ENCODE measurements at places on chromosomes 12 and 14.
A peak's percentile ranks its signal among the peaks of the same experiment; 100 is the strongest.

DNA sequence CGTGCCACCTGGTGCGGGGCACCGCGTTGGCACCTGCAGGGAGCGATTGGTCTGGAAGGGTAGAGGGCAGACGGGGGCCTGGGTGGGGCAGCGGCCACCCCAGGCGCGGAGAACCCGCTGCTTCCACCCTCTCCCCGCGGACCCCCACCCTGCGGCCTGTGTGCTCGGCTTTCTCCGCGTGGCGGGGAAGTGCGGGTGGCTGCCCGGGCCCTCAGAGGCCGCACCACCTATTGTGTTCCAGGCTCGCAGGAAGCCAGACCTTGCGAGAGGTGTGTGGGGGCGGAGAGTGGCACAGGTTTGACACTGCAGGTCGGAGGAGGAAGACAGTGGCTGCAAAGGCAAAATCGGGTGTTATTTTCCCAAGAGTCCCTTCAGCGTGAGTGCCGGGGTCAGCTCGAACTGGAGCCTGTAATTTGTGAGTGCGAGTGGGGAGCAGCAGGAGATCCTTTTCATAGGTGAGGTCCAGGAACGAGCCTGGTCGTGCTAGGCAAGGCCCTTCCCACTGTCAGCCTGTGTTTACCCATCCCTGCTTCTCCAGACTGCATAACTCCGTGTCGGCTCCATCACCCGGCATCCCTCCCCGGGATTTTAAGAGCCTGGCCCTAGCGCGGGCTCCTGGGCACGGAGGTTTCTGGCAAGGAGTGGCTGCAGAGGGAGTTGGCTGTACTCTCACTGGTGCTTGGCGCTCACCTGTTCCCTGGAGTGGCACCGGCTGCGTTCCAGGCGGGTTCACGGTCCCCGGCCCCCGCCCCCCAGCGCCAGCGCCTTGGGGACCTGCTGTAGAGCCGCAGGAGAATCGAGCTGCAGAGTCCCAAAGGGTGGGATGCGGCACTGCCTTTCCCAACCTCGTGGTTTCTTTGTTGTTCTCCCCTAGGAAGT is 935 bp downstream of the TBC1D30 start:
- DNase-seq: no peak

DNA sequence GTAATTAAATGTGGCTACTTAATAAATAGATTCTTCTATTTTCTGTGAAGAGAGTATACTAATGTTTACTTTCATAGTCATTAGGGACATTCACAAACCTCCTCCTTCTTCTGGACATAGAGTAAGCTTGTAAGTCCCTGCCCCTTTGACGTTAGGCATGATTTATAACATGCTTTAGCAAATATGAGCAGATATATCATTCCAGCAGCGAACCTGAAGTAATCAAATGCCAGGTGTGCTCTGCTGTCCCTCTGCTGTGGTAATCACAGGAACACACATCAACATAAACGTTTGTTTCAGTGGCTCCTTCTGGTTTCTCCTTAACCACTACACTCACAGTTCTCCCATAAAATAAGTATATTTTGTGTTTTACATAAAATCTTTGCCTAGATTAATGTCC is 961.8 kb downstream of the FLRT2 start:
- no peak for DNase-seq

- no peak for DNase-seq
Measured at GRCh38 chr12:12683725-12684124, 12.3 kb downstream of the GPR19 start.

DNA sequence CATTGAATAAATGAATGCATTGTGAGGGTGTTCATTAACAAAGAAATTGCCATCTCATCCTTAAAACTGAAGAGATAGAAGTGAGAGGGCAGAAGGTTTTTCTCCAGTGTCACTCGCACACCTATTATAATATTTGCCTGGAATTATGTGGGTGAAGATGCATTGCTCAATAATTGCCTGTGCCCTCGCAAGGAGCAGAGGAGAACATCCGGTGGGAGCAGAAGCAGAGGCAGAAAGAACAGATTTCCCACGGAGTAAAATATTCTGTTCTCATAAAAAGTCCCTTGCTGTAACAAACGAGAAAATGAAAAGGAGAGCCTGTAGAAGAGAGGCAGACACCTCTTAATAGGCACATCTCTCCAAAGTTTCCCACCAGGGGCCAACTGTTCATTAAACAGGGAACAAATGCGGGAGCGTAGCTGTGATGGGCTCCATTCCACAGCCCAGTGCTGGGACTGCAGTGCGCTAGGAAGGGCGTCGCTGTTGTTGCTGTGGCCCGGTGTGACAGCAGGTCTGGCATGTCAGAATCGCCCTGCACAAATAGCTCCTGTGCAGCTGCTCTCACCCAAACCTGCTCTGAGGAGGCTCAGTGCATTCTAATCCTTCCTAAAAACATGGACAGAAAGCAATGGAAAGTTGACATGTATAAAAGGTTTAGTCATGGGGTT is 359.8 kb downstream of the APAF1 start:
- DNase-seq: no peak

DNA sequence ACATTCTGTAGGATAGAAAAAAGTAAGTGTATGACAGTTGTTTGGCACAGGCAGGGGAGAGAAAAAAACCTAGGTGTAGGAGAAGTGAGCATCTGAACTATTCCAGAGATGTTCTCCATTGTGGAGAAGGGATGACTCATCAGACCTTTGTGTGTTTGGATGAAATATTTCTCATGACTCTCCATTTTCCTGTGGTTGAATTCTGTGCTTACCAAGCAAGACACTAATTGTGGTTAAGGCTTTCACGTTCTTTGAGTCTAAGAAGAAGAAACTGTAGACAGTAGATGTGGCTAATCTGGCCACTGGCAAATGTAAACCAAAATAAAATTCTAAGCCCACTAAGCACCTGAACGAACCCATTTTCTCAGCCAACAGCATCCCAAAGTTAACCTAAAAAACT is 107.9 kb upstream of the GZMB start:
- no peak for DNase-seq

GRCh38 chr14:24058951-24059475 is 7.2 kb downstream of the CARMIL3 start:
- DNase-seq: no peak

DNA sequence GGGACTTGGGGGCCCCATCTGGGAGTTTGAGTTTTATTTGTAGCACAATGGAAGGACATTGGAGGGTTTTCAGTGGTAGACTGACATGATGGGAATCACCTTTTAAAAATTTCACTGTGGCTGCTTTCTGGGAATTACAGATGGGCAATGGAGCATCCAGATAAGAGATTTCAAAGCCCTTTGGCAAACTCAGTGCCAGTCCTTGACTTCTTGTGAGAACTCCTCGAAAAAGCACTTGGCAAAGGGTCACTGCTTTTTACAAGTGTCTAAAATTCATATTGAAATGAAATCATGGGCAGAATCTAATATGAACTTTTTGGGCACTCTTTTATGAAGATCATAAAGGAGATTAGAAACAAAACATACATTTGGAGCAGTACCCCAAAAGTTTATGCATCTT is 34.3 kb upstream of the IGF1 start:
- DNase-seq: no peak

DNA sequence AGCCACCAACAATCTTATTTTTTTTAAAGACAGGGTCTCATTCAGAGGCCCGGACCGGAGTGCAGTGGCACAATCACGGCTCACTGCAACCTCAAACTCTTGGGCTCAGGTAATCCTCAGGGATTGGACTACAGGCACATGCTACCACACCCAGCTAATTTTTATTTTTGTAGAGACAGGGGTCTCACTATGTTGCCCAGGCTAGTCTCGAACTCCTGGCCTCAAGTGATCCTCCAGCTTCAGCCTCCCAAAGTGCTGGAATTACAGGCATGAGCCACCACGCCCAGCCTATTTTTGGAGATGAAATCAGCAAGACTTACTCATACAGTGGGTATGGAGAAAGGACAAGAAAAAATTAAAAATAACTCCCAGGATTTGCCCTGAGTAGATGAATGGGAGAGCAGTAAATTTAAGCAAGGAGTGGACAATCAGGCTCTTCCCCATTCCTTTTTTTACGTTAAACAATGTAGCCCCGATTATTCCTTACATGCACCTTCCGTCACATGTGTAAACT is 13.2 kb downstream of the FMNL3 start:
- no peak for DNase-seq

- no peak for DNase-seq
Measured at GRCh38 chr14:64645220-64645892, 58.9 kb upstream of the PLEKHG3 start.

- peak; percentile 28 for DNase-seq
Measured at GRCh38 chr14:68978172-68978911, 760 bp downstream of the ACTN1 start.

- no peak for DNase-seq
Measured at GRCh38 chr12:95328708-95329107, 111.1 kb downstream of the VEZT start.

DNA sequence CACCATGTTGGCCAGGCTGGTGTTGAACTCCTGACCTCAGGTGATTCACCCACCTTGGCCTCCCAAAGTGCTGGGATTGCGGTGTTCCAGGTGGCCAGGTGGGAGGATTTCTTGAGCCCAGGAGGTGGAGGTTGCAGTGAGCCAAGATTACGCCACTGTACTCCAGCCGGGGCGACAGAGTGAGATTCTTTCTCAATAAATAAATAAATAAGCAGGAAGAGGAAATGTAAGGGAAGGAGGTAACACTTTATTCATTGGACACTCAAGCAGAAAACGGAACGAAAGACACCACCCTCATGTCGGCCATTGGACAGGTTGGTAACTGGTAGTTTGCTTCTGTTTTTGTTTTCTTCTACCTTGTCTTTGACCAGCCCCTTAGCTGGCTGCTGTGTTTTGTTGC is 13.0 kb upstream of the NFATC4 start:
- DNase-seq: no peak

DNA sequence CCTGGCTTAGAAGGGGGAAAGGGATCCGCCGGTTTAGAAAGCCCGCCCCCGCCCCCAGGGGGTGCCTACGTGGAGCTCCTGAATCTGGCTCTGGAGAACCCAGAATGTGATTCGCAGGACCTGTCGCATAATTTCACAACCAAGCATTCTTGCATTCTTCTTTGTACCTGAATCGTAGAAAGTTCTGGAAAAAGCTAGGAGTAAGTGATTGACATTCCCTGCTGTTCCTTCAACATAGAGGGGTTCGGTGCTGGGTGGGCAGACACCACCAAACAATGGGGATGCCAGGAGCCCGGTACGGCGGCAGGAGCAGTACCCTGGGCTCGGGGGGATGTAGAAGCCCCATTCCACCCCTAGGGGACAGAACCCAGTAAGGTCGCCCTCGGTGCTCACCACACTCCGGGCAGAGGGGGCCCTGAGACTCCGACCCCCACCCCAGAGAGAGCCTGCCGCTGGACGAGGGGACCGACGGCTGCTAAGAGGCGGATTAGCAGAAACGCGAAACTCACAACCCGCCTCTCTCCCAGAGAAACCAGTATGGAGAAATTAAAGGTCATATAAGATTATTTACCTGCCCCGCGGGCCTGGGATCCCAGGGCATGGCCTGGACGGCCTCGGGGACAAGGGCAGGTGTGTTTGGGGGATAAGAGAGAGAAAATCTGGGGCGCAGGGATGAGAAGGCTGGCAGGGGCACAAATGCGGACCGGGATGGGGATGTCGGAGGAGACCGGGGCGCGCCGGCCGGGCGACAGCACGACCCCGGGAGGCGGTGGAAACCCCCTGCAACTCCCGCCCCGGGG is 520 bp downstream of the CSRP2 start:
- no peak for DNase-seq

DNA sequence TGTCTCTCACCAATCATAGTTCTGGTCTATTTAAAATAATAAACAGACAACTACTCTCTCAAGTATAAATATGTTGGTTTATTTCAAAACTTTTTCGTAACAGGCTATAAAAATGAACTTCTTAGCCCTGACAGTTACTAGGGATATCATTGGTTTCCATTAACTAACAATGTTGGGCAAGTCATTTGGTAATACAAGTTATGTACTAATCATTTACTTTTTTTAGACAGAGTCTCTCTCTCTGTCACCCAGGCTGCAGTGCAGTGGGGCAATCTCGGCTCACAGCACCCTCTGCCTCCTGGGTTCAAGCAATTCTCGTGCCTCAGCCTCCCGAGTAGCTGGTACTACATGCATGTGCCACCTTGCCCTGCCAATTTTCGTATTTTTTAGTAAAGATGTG is 14.6 kb upstream of the KANSL2 start:
- no peak for DNase-seq

- DNase-seq: no peak
Measured at GRCh38 chr14:55277972-55278740, 6.9 kb downstream of the FBXO34 start.

DNA sequence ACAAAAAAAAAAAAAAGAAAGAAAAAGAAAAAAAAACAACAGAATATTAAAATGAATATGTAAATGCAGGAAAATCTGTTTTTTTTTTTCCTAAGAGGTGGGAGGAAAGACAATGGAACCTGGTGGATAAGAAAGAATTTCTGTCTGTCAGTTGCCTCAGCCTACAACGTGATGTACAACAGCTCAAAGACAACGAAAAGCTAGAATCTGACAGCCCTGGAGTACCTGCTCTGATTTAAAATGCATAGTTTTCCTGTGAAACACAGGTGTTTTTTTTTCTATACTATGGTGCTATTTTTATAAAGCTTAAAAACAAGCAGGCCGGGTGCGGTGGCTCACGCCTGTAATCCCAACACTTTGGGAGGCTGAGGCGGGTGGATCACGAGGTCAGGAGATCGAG is 30.0 kb upstream of the ULK1 start:
- no peak for DNase-seq

- DNase-seq: no peak
Measured at GRCh38 chr14:71103662-71104484, 196.6 kb downstream of the PCNX1 start.

- DNase-seq: no peak
Measured at GRCh38 chr14:101457301-101457935, 103.9 kb upstream of the DIO3 start.

DNA sequence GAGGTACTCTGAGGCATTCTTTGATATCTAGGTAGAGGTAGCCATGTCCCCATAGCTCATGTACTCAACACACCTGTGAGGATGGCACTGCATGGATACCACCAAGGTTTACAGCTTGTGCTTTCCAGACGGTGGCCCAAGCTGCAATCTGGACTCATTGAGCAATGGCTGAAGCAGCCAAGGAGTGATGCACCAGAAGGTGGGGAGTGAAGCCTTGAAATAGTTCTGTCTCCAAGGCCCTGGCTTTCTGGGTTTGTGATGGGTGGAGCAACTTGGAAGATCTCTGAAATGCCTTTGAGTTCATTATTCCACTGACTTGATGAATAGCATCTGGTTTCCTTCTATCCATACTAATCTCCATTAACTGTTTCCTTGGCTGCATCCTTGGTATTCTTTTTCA is 290.0 kb upstream of the NOVA1 start:
- no peak for DNase-seq

GRCh38 chr12:25970916-25971653 is 12.6 kb downstream of the RASSF8 start:
- no peak for DNase-seq

DNA sequence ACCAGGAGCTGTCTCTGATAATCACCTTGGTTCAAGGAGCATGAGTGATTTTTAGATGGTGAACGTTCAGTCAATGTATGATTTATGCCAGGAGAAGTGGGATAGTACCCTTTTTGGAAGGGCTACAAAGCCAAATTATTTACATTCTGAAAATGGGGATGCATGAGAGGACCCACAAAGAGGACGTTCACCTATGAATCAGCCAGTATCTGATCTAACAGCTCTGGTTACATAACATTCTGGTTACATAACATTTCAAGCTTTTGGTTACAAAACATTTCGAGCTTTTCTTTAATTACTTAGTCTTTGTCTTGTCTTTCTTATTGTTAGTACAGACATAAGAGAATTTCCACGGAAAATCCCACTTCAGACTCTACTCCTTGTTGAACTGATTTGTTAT is 68.8 kb downstream of the SLCO1A2 start:
- DNase-seq: no peak

GRCh38 chr14:64423987-64424386 is 35.8 kb downstream of the MTHFD1 start:
- DNase-seq: no peak

- no peak for DNase-seq
Measured at GRCh38 chr14:101125313-101125712, 221.8 kb upstream of the RTL1 start.

All from stimulated activated CD4-positive, alpha-beta T cell treated with anti-CD3 and anti-CD28 coated beads, Interleukin-1b, Interleukin-23, amount 100 ng/mL, for 1 hour (primary cell).